ENCODE measurements at places on chromosomes 7 and 10.

DNA sequence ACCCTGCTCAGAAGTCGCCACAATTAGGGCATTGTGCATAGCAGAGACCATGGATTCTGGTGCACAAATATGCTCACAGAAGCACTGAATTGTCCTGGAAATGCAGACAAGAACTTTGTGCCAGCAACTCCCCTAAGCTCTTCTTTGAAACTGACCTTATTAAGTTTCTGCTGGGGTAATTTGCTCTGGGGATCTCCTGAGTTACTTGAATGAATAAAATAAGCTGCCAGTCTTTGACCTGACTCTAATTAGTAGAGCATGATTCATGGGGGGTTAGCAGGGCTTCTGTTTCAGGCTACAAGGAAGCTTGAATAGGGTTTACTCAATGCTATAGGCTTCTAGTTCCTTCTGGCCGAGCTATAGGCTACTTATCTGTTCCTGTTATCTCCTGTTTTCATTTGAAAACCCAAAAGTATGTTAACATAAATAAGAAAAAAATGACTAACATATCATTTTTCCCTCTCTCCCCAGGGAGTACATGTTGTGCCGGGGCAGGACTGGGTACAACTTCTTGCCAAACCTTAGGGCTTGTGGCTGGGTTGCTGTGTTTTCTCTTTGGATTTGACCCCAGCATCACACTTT is 169.0 kb upstream of the TMEM229A start:
- no peak for DNase-seq

- no peak for DNase-seq
Observed at GRCh38 chr10:4057021-4057420, 272.0 kb upstream of the KLF6 start.

DNA sequence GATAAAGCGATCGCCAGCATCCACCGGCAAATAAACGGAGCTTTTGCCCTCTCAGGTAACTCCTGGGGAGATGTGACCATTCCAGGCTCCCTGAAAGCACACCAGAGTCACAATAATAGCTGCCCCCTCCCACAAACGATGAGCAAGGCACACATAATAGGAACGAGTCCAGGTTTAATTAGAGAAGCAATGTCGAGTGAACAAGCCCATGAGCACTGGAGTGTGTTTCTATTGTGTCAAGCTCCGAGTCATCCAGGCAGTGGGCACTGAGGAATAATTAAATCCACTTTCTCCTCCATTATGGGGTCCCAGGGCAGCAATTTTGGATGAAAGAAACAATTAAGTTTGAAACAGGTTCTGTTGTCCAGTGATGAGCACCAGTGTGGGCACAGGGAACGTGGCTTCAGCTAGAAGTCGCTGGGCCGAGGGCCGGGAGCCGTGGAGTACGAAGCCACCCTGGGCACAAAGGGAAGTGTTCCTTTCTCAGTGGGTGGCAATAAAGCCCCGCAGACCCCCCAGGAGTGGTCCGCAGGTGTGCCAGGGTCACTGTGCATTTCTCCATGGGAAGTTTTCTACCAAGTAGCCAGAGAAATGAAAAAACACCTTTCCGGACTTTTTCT is 12.0 kb downstream of the PNLIPRP2 start:
- no peak for DNase-seq

DNA sequence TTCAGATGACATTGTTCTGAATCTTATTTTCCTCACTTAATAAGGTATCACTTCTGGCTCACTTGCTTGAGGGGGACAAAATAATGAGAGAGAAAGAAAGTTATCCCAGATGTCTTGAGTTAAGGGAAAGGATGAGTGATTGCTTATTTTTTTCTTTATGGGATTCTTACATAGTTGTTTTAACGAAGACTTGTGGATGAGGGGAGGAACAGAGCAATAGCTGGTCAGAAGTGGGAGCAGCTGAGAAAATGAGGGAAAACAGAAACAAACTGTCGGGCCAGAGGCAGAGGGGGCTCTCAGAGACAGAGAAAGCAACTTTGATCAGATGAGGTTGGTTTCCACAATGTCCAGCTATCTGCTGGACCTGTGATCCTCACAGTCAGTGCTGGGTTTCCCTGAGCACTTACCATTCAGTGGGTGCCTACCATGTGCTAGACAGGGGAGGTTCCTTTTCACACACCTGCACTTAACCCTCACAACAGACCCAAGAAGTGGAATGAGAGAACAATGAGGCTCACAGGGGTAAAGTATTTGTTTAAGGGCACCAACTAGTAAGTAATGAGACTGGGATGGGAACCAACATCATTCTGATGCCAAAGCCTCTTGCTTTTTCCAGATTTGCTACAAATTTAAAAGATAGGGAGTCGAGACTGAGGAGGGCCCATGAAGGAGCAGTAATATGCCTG is 64.2 kb downstream of the BICC1 start:
- no peak for DNase-seq

DNA sequence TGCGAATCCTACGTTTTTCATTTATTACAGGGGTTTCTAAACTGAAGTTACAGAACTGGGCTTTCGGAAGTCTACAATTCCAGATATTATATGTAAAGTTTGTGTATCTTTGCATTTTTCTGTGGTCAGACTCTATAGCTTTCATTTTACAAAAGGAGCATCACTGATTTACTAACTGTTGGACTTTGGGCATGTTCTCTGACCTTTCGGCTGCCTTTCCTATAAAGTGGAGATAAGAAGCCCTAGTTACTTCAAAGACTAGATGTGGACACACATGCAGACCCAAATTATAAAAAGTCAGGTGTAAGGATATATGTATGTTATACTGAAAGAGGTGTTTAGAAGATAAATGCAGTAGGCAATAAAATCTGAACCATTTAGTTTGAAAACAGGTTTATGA is 126.6 kb upstream of the PRKCQ start:
- no peak for DNase-seq

GRCh38 chr10:121862649-121863048 is 65.2 kb downstream of the ATE1 start:
- no peak for DNase-seq

GRCh38 chr7:46160861-46161260 is 239.8 kb upstream of the IGFBP3 start:
- DNase-seq: peak; percentile 76

DNA sequence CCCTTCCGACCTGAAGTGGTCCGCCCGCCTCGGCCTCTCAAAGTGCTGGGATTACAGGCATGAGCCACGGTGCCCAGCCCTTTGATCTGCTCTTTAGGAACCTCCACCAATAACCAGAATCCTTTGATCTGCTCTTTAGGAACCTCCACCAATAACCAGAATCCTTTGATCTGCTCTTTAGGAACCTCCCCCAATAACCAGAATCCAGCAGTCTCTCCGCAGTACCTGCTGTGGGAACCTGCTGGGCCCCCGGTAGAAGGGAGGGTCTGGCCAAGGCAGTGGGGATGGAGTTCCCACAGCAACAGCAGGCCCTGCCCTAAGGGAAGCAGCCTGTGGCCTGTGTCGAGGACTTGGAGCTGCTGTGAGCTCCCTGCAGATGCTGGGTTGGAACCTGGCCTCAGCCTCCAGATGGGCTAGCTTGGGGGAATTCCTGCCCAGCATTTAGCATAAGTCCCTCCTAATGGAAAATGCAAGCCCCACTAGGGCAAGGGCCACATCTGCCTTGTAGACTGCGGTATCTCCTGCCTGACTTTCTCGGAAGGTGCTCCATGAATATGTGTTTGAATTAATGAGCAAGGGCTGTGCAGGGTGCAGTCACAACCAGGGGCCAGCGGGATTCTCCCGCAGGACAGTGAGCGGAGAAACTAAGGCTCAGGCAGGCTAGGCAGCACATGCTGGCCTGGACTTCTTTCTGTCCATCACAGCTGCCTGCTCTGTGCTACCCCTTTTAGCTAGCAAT is 165.8 kb downstream of the UBE2H start:
- DNase-seq: no peak

DNA sequence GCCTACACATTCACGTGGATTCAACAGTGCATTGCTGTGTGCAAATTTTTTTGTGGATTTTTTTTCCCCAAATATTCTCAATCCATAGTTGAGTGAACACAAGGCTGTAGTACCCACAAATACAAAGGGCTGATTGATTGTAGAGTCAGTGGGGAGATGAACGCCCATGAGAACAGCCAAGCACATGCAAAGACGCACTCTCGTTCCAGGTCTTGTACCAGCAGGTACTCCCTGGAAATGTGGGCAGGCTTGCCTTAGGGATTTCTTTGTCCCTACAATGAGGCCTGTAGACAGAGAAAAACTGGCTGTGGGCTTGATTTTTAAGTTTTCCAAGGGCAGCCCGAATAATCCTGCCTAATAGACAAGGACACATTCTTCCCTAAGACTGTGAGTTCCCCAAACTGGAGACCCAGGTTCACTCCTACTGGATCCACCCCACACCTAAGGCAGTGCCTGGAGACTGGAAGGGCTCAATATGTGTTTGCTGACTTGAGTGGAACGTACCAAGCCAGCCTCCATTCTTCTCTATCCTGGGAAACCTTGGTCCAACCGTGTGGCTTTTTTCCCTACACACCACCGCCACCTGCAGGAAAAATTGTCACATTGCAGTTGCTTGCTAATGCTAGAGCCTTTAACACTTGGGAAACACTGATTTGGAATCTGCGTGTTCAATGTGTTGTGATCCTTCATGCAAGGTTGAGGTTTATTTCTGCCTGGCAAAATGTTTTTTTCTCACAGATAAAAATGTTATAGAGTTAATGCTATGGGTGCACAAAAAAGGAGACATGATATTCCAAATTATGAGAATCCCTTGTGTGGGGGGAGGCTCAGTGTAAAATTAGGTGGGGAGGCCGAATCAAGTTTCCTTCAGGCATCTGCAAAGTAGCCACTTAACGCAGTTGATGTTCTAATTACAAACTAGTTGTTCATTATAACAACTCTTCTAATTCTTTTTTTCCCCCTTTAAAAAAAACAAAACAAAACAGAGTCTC is 49.3 kb downstream of the PPP1R17 start:
- DNase-seq: no peak

DNA sequence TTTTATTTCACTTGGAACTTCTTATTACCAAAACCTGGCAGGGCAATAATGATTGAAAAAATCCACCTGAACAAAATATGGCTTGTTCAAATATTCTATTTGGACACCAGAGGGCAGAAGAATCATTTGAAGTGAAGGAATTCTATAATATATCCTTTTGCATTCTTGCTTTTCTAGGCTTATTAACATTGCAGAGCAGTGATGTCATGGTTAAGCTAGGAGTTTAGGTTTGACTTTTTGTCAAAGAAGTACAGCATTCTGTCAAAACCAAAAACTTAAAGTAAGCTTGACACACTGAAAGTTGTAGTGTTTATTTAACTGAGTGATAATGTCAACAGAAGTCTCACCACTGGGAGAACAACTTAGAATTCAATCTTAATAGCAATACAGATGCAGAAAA is 156.0 kb downstream of the SEMA3D start:
- no peak for DNase-seq

- DNase-seq: no peak
Observed at GRCh38 chr7:34842782-34843181, 184.8 kb downstream of the NPSR1 start.

DNA sequence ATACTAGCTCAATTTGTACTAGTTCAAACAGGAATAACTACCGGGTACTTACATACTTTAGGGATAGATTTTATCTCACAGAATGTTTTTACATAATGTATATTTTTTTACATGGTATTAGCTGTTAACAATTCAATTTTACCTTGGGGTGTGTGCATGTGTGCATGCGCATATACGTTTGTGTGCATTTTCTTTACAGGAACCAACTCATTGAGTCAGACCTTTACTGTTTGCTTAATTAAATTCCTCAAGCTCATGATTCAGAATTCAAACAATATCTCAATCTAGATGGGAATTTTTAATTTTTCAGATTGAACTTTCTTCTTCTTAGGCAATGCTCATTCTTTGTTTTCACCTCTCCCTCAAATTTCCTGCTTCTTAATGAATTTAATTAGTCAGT is 24.7 kb upstream of the WASL start:
- DNase-seq: no peak

GRCh38 chr10:78904196-78904595 is 164.6 kb upstream of the ZMIZ1 start:
- no peak for DNase-seq

DNA sequence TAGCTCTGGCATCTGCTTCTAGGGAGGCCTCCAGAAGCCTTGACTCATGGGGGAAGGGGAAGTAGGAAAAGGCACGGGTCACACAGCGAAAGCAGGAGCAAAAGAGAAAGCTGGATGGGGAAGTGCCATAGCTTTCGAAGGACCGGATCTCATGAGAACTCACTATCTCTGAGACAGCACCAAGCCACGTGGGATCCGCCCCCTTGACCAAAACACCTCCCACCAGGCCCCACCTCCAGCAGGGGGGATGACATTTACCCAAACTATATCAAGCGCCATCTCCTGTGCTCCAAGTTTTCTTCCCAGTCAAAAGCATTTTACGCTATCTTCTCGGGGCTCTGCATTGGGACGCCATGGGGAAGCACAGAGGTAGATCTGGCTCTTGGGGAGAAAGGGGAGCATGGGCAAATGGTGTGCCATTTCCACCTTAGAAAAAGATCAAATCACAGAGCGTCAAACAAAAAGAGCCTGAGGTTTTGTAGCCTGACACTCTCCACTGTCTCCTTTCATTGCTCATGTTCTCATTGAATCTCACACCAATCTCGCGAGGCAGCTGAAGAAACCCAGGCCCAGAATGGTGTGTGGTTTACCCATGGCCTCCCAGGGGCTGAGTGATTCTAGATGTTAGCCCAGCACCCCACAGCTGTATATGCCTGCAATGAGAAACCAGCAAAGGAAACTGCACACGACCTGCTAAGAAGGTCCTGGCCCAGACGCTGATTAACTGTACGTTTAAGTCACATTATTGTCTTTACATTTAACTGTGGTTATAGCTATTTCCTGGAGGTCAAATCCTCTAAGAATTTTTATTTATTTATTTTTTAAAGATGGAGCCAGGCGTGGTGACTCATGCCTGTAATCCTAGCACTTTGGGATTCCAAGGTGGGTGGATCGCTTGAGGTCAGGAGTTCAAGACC is 8.1 kb upstream of the OLAH start:
- no peak for DNase-seq

Measured in epithelial cell of prostate (primary cell).